Progenitor cell of endocrine pancreas (in vitro differentiated cells): ENCODE measurements at places on chromosomes 5 and 9. TPM values are rescaled to one million over a fixed set of nuclear protein-coding genes. Genes with fewer than 3 reads are reported as not detected.

DNA sequence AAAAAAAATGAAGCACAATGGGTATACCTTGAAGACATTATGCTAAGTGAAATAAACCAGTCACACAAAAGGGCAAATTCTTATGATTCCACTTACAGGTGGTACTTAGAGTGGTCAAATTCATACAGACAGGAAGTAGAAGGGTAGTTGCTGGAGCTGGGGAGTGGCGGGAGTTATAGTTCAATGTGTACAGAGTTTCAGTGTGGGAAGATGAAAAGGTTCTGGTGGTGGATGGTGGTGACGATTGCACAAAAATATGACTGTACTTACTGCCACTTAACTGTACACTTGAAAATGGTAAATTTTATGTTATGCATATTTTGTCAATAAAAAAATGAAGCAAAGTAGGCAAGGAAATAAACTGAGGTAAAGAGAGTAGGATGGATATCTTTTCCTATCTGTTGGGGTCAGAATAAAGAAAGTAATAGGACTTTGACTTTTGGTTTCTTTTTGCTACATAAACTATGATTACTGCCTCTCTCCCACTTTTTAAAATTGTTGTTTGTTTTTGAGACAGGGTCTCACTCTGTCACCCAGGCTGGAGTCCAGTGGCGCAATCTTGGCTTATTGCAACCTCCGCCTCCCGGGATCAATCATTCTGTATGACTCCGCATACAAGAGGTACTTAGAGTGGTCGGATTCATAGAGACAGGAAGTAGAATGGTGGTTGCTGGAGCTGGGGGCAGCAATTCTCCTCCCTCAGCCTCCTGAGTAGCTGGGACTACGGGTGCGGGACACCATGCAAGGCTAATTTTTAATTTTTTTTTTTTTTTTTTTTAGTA is 4.0 kb upstream of the PSAT1 start:
- no peak overlapping the region for H3K4me3 ChIP-seq
- H3K36me3 ChIP-seq, result no peaks in the 10 kb centered on the region
- peaks cover 6% of the 10 kb centered on the region for H3K27me3 ChIP-seq
- H3K27ac ChIP-seq, result no peak overlapping the region
- DNase-seq, result no peak

- no peaks in the 10 kb centered on the region for H3K27me3 ChIP-seq
- no peak for DNase-seq
- no peak overlapping the region for H3K4me3 ChIP-seq
- H3K36me3 ChIP-seq, result no peaks in the 10 kb centered on the region
- H3K4me1 ChIP-seq, result peaks cover 16% of the 10 kb centered on the region
Observed at GRCh38 chr5:61320860-61321259, 11.2 kb upstream of the ZSWIM6 start.

DDX4 gene
- total RNA-seq, result not detected in 2 replicates

DNA sequence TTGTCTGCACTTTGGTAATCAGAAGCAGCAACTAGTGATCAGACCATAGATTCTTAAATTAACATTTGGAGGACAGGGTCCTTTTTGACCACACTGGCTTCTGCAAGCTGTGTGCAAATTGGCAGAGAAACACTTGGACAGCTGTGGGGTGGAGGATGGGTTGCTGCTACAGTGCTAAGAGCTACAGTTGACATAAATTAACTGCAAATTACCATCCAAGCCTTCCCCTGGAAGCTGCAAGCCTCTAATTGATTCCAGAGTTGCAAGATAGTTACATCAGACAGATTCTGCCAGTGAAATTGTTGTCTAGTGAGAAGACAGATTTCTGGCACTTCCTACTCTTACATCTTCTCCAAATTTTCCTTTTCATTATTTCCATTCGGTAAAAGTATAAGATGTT is 517.7 kb downstream of the DIRAS2 start:
- H3K4me3 ChIP-seq, result no peak overlapping the region
- no peaks in the 10 kb centered on the region for H3K4me1 ChIP-seq
- H3K36me3 ChIP-seq, result peaks cover 3% of the 10 kb centered on the region
- no peak for DNase-seq

TLX3 gene
- not detected in 2 replicates for total RNA-seq

GRCh38 chr9:37468620-37469019 is 3.4 kb upstream of the ZBTB5 start:
- peaks cover 18% of the 10 kb centered on the region for H3K4me1 ChIP-seq
- no peaks in the 10 kb centered on the region for H3K36me3 ChIP-seq
- no peak overlapping the region for H3K27ac ChIP-seq

DNA sequence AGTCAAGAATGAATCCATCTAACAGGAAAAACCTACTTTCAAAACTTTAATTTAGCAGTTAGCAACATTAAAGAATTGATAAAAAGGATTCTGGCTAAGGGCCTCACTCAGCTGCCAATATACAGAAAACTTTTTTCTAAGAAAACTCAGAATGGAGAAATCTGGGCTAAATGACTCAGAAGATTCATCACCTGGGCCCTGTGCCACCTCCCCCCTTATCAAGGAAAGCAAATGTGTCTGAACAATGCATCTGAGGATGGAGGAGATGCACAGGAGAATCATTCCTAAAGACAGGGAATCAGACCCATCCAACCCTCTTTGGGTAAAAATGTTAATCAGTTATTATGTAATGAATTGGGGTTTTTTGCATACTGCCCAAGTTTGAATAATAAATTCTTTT is 592.0 kb upstream of the DMAC1 start:
- H3K27me3 ChIP-seq, result no peaks in the 10 kb centered on the region
- no peak for DNase-seq
- no peak overlapping the region for H3K27ac ChIP-seq
- H3K4me1 ChIP-seq, result peaks cover 14% of the 10 kb centered on the region
